ENCODE measurements at places on chromosomes 2 and 18.

DNA sequence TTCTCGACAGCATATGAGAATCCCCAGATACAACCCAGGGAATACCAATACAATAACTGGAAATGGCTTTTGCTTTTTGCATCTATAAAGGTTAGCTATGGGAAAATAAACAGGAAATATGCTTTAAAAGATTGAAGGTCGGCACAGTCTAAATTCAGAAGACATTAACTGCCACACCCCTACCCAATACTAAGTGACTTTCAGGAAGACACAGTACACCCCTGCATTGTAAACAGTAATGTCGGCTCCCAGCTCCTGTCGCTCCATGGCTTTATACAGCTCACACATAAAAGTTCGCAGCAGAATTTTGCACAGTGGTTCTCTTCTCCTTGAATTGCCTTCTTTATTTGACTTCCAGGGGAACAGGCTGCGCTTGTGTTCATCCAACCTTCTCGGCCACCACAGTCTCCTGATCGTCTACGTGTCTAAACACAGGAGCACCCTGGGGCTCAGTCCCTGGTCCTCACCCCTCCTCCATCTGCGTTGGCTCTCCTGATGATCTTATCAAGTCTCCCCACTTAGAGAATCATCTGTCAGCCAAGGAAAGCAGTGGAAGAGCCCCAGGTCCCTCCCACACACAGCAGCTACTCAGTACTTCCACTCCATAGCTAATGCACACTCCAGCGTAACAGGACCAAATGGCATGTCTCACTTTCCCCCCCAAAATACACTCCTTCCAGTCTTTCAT lies 22.7 kb downstream of the CYB5A start:
- no peak for DNase-seq
- H3K27ac ChIP-seq: peak overlapping the region; percentile 71
- peaks cover 11% of the 10 kb centered on the region for H3K4me1 ChIP-seq
- no peaks in the 10 kb centered on the region for H3K27me3 ChIP-seq

- no peaks in the 10 kb centered on the region for H3K4me1 ChIP-seq
- H3K4me3 ChIP-seq: no peak overlapping the region
- no peaks in the 10 kb centered on the region for H3K36me3 ChIP-seq
- no peaks in the 10 kb centered on the region for H3K27me3 ChIP-seq
These were observed 154.7 kb upstream of the CNTNAP5 start for GRCh38 chr2:123870206-123870880.

DNA sequence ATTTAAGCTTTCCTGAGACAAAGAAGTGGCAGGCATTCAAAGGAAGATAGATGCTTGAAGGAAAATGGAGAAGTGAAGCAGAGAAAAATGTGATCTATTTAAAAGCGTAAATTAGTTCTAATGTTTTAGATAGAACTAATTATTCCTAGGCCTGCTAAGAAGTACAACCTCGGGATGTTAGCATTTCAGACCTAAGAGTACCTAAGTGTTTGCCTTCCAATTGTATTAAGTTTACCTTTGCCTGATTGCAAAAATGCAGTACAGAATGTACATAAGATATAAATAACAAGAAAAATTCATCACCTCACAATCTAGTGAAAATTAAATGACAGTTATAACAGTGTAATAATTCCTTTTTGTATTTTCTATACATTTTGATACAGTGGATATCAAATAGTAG lies 71.1 kb upstream of the HNMT start:
- H3K4me1 ChIP-seq: no peaks in the 10 kb centered on the region
- no peak overlapping the region for H3K4me3 ChIP-seq
- no peaks in the 10 kb centered on the region for H3K36me3 ChIP-seq
- H3K27ac ChIP-seq: no peak overlapping the region

DNA sequence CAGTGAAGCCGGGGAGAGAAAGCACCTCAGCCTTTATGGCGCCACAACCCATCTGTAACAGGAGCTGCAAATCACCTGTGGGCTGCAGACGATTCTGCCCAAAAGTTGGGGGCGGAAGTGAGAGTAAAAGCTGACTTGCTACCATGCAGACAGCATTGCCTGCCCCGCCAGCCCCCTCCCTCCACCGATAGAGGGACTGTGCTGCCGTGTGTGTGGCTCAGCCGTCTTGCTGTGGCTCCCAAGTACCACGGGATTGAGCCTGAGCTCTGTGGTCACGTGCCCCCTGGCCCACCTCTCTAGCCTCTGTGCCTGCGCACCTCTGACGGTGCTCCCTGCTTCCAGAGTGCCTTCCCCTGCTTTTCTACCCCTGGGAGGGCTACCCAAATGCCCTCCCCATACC lies 79.6 kb downstream of the GLI2 start:
- H3K4me1 ChIP-seq: no peaks in the 10 kb centered on the region
- peaks cover 6% of the 10 kb centered on the region for H3K27me3 ChIP-seq
- H3K4me3 ChIP-seq: no peak overlapping the region
- no peak for DNase-seq
- H3K27ac ChIP-seq: no peak overlapping the region
- no peaks in the 10 kb centered on the region for H3K36me3 ChIP-seq

DNA sequence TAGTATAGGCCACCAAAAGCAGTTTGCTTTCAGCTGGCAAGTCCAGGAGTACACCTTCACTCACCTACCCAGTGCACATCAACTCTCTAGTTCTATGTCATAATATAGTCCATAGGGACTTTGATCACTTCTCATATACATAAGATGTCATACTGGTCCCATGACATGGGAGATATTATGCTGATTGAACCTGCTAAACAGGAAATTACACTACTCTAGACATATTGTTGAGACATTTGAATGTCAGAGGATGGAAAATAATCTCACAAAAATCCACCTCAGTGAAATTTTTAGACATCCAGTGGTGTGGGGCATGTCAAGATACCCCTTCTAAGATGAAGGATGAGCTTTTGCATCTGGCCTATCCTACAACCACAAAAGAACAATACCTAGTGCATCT lies 322.5 kb downstream of the EN1 start:
- no peaks in the 10 kb centered on the region for H3K27me3 ChIP-seq
- no peak overlapping the region for H3K4me3 ChIP-seq
- H3K36me3 ChIP-seq: no peaks in the 10 kb centered on the region

DNA sequence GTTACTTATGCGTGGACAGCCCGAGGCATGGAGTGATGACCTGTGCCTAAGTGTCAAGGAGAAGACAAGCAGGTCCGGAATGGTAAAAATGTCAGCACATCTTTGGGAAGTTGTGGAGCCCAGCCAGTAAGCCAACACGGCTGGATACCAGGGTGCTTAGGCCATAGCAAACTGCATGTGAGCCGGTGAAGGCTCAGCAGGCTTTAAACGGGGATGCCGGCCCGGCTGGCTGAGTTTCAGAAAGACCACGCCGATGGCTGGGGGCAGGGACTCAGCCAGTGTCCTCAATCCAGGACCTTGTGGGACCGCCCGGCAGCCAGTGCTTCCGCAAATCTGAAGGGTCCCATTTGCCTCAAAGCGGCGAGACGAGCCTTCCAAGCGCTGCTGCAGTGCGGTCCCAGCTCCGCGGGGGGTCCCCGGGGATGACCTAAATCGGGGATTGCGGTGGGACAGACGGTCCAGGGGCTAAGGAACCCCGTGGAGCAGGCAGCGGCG lies 946 bp upstream of the AGAP1 start:
- no peak for DNase-seq
- peaks cover 2% of the 10 kb centered on the region for H3K4me1 ChIP-seq
- H3K27ac ChIP-seq: no peak overlapping the region
- no peaks in the 10 kb centered on the region for H3K36me3 ChIP-seq
- H3K27me3 ChIP-seq: peaks cover 24% of the 10 kb centered on the region

DNA sequence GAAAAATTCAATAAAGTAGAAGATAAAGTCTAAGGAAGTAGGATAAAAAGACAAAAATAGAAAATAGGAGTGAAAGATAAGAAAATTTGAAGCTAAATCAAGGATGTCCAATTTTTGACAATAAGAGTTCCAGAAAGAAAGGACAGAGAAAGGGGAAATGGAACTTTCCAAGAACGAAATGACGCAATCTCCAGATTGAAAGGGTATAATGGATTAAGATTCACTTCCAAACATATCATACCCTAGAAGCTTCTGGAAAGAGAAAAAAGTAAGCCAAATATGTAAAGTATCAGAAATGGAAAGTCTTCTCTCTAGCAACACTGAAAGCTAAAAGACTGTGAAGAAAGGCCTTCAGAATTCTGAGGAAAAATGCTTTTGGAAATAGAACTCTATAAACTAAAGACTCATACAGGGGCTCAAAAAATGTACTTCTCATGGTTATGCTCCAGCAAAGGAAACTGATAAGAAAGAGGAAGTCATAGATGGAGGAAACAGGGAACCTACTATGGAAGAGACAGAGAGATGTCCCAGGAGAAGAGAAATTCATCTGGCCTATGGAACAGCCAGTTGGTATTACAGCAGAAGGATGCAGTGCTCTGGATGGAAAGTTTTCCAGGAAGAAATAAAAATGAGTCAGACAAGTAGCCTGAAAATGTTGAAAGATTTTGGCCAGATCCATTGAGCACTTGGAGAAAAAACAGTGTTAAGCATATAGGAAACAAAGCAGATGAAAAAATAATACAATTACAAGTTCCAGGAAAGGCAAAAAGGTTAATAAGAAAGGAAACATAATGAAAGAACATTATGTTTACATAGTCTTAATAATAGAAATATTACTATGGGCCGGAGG lies 20.1 kb downstream of the CASP8 start:
- no peak overlapping the region for H3K4me3 ChIP-seq
- H3K27ac ChIP-seq: peak overlapping the region; percentile 76
- DNase-seq: no peak
- peaks cover 34% of the 10 kb centered on the region for H3K36me3 ChIP-seq
- H3K4me1 ChIP-seq: peaks cover 10% of the 10 kb centered on the region
- no peaks in the 10 kb centered on the region for H3K27me3 ChIP-seq

- H3K4me3 ChIP-seq: no peak overlapping the region
- no peak overlapping the region for H3K27ac ChIP-seq
- H3K36me3 ChIP-seq: no peaks in the 10 kb centered on the region
- no peaks in the 10 kb centered on the region for H3K27me3 ChIP-seq
- DNase-seq: no peak
- no peaks in the 10 kb centered on the region for H3K4me1 ChIP-seq
These were observed 643.1 kb downstream of the CNTNAP5 start for GRCh38 chr2:124668161-124668560.

DNA sequence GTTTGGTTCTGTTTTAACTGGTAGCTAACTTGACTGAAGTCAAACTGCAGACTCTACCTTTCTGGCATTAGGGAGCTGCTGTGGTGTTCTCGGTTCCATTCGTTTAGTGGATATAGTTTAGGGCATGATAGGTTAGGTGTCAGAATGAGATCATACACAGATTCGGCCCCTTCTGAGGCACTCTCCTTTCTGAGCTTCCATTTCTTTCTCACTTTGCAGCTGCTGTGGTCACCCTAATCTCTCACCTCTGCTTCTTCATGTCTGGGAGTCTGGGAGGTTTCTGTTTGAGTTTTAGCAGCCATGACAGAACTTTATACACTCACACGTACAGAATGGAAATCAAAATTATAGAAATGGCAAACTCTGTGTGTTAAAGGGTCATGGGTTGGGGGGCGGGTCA lies 122.8 kb downstream of the ATP9B start:
- peaks cover 15% of the 10 kb centered on the region for H3K36me3 ChIP-seq
- no peaks in the 10 kb centered on the region for H3K27me3 ChIP-seq
- H3K27ac ChIP-seq: no peak overlapping the region
- H3K4me1 ChIP-seq: no peaks in the 10 kb centered on the region
- DNase-seq: no peak

GRCh38 chr18:35050028-35050546 lies 8.9 kb downstream of the MAPRE2 start:
- peaks cover 53% of the 10 kb centered on the region for H3K4me1 ChIP-seq
- peak overlapping the region; percentile 83 for H3K4me3 ChIP-seq
- peaks cover 6% of the 10 kb centered on the region for H3K36me3 ChIP-seq
- no peak for DNase-seq
- peak overlapping the region; percentile 98 for H3K27ac ChIP-seq
- no peaks in the 10 kb centered on the region for H3K27me3 ChIP-seq

DNA sequence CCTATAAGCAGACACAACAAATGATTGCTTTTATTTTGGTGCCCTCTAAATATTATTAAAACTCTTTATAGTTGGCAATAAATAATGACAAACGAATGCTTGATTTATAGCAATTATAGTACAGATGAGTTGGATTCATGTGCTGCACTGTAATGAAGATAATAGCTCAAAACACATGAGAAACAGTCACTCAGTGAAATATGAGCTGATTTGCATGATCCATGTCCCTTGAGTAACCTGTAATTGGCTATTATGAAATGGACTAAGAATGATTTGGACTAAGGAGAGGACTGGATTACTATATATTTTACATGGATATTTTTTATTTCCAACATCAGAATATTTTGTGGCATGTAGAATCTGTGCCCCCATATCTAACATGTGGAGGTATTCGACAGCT lies 365.6 kb upstream of the UBE2E3 start:
- no peaks in the 10 kb centered on the region for H3K4me1 ChIP-seq
- H3K36me3 ChIP-seq: no peaks in the 10 kb centered on the region
- DNase-seq: no peak
- peaks cover 1% of the 10 kb centered on the region for H3K27me3 ChIP-seq

DNA sequence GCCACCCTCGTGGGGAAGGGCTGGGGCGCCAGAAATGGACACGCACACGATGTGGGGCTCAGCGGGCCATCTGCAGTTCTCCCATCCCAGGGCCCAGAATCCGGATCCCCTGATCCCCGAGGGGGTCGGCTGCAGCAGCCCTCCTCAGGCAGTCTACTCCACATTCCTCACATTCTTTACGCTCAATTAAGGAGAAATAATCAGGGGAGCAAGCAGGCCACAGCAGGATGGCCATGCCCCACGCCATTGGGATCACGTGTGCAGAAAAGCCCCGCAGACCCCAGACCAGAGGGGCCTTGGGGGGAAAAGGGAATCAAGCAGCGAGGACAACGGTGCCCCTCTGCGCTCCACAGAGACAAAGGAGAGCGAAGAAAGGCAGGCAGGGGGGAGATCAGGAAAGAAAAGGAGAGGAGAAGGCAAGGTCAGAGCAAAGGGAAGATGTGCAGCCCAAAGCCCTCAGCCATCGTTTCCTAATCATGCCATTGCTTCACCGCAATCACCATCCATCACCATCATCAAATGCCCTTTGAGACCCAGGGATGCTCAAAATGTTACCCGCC lies 17.5 kb upstream of the PKDCC start:
- no peak for DNase-seq
- H3K36me3 ChIP-seq: peaks cover 2% of the 10 kb centered on the region
- peaks cover 8% of the 10 kb centered on the region for H3K4me1 ChIP-seq

DNA sequence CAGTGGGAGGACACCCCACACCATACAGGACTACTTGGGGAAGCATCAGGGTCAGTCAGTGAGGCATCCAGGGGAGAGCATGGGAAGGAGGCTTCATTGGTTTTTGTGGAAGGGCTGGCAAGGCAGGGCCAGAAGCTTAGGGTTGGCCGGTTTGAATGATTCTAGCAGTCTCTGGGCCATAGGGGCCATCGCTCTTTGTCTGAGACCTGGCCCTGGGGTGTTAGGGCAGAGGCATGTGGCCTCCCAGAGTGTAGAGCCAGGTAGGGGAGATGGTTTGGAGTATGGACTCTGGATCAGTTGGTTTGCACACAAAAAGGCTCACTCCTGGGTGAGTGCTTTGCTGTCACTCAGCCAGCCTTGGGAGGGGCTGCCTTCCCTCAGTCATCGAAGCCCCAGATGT lies 98.5 kb downstream of the GLI2 start:
- peaks cover 5% of the 10 kb centered on the region for H3K27me3 ChIP-seq
- no peak for DNase-seq
- no peaks in the 10 kb centered on the region for H3K4me1 ChIP-seq

- H3K36me3 ChIP-seq: no peaks in the 10 kb centered on the region
- DNase-seq: no peak
These were observed 649.4 kb downstream of the TDRD15 start for GRCh38 chr2:21773168-21773567.
